ENCODE measurements at places on chromosomes 12 and 14.

DNA sequence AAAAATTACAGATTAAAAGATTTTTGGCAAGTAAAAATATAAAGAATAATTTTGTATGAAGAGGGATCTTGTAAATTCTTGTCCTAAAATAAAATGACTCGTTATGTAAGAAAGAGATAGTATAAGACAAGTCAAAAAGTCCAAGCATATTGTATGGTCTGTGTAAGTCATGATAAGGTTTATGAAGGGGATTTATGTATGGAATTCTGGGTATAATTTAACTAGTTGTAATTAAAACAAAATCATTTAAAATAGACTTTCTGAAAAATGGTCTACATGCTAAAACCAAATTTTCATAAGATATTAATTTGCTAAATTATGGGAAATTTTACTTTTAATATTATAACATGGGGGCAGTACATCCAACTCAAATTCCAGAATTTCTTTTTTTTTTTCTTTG, 17.6 kb upstream of the PEX5 start:
- DNase-seq: no peak

DNA sequence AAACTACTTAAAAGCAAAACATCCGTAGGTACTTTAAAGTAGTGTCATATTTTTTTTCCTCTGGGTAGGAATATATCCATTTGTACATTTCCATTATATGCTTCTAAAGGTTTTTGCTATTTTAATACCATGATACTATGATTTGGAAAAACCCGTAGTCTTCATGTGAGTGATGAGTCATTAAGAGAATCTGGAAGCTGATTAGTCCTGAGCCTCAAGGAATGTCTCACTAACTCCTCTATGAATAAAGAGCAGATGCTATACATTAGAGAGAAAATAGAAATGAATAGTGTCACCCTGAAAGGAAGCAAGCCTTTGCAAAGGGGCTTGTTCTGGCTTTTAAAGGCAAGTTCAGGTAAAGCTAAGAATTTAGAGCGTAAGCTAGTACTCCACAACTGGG, 432.1 kb downstream of the CCDC91 start:
- DNase-seq: no peak

- no peak for DNase-seq
Measured at GRCh38 chr12:94770791-94771190, 120.4 kb upstream of the TMCC3 start.

DNA sequence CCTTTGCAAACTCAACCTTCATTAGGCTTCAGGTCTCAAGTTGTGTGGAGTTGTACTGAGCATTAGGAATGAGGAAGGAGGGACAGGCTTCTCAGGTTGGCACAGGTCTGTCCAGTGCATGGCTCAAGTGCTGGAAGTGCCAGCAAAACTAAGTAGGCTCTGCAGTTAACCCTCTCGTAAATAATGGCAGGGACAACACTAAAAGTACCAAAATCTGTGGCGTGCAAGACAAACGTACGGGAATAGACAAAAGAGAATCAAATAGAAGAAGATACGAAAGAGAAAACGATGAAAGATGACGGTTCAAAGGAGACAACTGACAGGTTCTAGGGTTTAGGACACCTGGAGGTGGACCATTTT, 612 bp downstream of the TRAPPC6B start:
- DNase-seq: no peak

DNA sequence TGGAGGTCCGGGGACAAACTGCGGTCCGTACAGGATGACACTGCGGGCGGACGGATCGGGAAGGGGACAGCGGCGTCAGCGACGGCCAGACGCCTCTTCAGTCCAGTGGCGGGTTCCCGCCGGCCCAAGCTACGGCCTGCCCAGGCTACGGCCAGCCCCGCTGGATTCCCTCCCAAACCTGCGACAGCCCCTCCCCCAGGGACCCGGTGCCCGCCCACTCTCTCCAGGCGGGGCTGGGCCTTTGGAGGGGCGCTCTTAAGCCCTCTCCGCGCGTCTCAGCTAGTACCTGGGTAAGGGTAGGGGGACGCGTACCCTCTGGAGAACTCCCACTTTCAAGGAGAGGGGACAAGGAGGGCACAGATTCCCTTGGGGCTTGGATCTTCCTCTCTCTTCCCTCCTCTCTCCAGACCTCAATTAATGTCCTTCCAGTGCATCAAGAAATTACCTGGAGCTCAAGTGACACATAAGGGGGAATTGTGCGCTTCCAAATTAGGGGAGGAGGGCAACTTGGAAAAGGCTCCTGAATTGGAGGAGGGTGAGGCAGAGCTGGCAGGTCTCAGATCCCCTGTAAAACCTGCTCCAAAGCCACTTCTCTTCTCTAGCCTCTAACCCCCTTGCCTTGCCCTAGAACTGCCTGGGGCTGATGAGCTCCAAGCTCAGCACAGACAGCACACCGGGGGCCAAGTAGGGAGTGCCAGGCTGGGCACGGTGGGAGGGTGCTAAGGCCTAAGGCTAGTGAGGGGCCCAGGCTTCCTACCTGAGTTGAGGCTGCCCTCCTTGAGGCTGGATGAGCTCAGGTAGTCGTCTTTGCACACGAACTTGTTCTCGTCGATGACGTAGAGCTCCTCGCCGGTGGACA, 3.1 kb downstream of the LHX5 start:
- DNase-seq: no peak

DNA sequence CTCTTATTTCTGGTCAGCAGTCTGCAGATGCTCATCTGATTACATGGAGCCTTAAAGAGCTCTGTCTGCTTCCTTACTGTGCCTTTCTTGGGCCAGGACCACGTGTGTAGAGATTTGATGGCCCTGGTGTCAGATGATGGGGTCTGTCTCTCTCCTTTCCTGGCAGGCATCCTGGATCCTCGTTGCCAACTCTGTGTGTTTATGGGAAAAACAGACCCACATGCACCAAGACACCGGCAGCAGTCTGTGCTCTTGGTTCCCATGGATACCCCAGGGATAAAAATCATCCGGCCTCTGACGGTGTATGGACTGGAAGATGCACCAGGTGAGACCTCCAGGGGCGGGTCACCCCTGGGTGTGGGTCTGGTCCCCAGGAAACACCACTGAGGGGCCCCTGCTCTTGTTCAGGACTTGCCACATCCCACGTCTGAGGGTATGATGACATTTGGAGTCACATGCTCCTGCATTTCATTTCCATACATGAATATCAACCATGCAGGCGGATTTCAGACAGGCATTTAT, 18.5 kb upstream of the ALDH2 start:
- no peak for DNase-seq

DNA sequence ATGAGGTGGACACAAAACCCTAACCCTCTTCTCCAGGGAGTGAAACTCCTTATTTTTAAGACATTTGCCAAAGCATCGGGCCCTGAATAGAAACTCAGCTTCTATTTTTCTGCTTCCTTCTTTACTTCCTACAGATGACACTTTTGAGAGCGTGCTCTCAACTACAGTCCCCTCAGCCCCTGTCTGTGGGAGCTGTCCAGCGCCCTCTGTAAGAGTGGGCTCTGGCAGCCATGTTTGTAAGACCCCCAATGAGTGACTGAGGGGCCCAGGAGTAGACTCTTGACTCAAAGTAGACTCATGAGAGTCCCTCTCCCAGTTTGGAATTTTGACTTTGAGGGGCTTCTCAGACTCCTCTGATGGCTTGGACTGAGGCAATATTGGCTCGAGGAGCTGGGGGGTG, 25.5 kb upstream of the BATF start:
- DNase-seq: no peak

- DNase-seq: no peak
Measured at GRCh38 chr12:95884998-95885397, 26.2 kb downstream of the SNRPF start.

DNA sequence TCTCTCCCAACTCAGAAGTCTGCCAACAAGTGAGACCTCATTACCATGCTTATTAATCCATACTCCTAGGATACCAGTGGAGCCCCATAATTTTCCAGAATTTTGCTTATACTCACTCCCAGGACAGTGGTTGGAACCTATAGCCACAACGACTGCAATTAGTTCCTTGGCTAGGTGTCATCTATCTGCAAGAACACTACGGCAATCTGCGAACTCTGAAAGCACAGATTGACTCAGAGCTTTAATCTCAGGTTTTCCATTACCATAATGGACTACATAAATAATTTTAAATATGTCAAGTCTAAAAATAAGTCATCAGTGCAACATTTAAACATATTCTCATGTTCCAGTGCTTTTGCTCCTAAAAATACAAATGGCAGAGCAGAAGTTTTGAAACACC, 33.4 kb downstream of the TMTC3 start:
- no peak for DNase-seq

GRCh38 chr14:68770553-68771286, 22.1 kb downstream of the ZFP36L1 start:
- no peak for DNase-seq

DNA sequence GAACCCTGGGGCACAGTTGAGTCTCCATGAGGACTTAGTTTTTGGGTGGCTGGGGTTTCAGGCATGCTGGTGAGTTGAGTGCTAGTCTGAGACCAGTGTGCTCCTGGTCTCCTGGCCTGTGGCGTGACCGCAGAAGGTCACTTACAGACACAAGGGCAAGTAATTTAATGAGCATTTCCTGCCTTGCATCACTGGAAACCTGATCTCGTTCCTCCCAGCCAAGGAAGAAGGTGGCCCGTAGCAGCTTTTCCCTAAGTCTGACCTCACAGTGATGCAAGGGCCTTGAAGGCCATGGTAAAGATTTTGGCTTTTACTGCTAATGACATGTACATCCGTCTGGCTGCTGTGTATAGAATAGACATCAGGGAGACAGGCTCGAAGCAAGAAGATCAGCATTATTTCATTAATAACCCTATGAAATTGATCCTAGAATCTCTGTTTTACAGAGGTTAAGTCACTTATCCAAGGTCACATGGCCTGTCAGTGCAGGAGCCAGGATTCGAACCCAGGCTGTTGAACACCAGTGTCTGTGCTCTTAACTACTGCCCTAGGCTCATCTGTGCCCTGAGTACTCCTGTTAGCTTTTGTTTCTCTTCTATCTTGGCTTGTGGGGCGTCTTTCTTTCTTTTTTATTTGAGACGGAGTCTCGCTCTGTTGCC, 4.6 kb downstream of the TMEM120B start:
- no peak for DNase-seq

DNA sequence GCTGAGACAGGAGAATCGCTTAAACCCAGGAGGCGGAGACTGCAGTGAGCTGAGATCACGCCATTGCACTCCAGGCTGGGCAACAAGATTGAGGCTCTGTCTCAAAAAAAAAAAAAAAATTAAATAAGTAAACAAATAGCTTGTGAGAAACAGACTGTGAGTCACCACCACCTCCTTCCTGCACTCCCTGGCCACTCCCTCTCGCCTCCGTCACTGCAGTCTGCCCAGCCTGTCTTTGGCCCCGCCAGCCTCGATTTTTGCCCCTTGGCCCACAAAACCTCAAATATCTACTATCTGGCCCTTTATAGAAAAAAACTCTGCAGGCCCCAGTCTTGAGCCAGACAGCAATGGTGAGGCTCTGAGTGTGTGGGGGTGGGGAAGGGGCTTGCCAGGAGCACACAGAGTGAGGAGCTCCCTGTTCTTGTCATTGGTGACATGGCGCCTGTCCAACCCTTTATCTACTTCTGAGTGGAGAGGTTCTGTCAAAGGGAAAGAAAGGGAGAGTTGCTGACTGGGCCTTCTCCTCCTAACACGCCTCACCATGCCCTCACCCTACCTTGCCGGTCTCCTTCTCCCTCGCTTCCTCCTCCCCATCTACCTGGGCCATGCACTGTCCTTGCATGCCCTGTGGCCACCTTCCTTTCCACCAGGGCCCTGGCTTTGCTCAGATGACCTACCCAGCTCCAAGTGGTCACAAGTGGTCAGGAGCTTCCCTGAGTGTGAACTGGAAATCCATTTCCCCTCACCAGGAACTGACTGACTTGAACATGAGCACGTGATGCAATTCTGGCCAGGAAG, 22.1 kb downstream of the LGMN start:
- DNase-seq: no peak

- no peak for DNase-seq
Measured at GRCh38 chr12:119230807-119231206, 52.1 kb downstream of the HSPB8 start.

- DNase-seq: no peak
Measured at GRCh38 chr14:68405961-68406360, 386.9 kb downstream of the ZFP36L1 start.
